ENCODE measurements at places on chromosomes 7 and 10.
A peak's percentile ranks its signal among the peaks of the same experiment; 100 is the strongest.

GRCh38 chr10:3418926-3419325 lies 246.3 kb upstream of the PITRM1 start:
- DNase-seq = no peak

DNA sequence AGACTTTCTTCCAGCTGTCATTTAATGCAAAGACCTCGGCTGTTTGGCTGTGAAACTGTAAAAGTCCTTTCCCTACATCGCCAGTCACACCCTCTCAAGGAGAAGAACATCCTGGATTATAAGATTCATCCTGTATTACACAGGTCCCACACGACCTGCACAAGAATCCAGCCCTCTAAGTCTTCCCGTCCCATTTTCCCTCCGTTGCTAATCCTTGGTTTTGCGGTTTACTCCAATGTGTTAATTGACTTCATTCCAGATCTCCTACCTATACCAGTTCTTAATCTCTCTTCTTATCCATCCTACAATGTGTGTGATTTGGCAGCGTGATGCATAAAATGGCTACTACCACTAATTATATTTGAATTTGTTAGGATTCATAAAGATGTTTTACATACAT lies 110.4 kb downstream of the COL28A1 start:
- no peak for DNase-seq

DNA sequence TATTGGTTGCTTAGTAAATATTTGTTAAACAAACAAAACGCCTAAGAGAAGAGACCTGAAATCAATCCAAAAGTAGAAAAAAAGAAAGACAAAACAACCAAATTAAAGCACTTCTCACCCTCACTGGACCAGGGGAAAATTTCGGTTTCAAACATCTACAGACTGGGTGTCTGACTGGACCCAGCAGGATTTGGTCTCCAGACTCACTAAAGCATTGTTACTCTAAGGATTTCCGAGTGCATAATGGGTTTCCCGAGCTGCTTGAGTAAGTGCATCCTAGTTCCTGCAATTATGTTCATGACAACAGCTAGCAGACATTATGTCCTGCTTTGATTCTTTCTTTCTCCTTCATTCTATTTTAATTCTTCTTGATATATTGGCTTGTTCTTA lies 51.8 kb upstream of the FAM3C start:
- no peak for DNase-seq

- no peak for DNase-seq
Measured at GRCh38 chr10:78772986-78773530, 295.7 kb upstream of the ZMIZ1 start.

GRCh38 chr10:69087590-69088470 lies at the start of gene SRGN:
Gene SRGN (plus strand): TSS chr10:69088103. CDS start chr10:69088158, 55 bp downstream.
- DNase-seq = peak; percentile 72

GRCh38 chr7:106326594-106327537 lies 42.1 kb upstream of the NAMPT start:
- no peak for DNase-seq

All from GM10248 (cell line).